ENCODE measurements at places on chromosomes 2 and 18. TPM values are rescaled to one million over a fixed set of nuclear protein-coding genes. Genes with fewer than 3 reads are reported as not detected.

- no peaks in the 10 kb centered on the region for H3K27me3 ChIP-seq
- peaks cover 7% of the 10 kb centered on the region for H3K4me1 ChIP-seq
- no peak overlapping the region for H3K27ac ChIP-seq
- DNase-seq: no peak
- H3K36me3 ChIP-seq: no peaks in the 10 kb centered on the region
Observed at GRCh38 chr2:100835006-100835659, 15.2 kb downstream of the NPAS2 start.

- H3K36me3 ChIP-seq: no peaks in the 10 kb centered on the region
- DNase-seq: no peak
- H3K4me1 ChIP-seq: peaks cover 25% of the 10 kb centered on the region
- H3K27ac ChIP-seq: no peak overlapping the region
Observed at GRCh38 chr2:120786038-120786960, 50.6 kb downstream of the GLI2 start.

- no peak for DNase-seq
- H3K27ac ChIP-seq: no peak overlapping the region
- H3K4me1 ChIP-seq: peaks cover 2% of the 10 kb centered on the region
- no peaks in the 10 kb centered on the region for H3K27me3 ChIP-seq
- H3K36me3 ChIP-seq: peaks cover 2% of the 10 kb centered on the region
- H3K4me3 ChIP-seq: no peak overlapping the region
Observed at GRCh38 chr2:10310309-10310888, 7.7 kb downstream of the HPCAL1 start.

Gene CD226
- polyA plus RNA-seq: 1.1 TPM

Measured in keratinocyte (primary cell).